ENCODE measurements at places on chromosomes 1 and 21. TPM values are rescaled to one million over a fixed set of nuclear protein-coding genes. Genes with fewer than 3 reads are reported as not detected.

GRCh38 chr1:22832414-22832786 lies 121.8 kb downstream of the EPHB2 start:
- no peak for DNase-seq

DNA sequence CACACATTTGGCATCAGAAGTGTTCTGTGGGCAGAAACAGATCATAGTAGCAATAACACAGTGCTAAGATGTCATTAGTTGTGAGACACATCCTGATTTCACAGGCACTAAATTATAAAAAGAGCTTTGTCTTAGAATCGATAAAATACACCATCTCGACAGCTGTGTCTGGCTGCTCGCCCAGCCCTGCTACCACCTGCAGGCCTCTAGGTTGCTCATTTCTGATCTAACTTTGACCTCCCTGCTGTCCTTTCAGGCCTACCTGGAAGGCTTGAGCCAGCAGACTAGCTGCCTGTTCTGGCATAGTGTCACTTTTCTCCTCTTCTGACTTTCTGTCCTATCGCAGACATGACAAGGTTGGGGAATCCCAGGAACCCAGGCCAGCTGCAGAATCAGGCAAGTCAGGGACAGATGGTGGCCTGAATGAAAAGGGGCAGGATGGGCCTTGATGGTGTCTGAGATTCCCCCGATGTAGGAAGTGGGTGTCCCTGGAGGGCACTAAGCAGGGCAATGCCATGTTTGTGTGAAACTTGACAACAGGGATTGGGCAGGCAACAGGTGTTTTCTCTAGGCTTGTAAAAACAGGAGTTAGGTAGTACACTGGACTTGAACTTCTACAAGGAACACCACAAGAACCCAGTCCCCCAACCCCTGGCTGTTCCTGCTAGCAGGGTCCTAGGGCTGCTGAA lies 66.6 kb upstream of the RHOU start:
- DNase-seq = no peak

DNA sequence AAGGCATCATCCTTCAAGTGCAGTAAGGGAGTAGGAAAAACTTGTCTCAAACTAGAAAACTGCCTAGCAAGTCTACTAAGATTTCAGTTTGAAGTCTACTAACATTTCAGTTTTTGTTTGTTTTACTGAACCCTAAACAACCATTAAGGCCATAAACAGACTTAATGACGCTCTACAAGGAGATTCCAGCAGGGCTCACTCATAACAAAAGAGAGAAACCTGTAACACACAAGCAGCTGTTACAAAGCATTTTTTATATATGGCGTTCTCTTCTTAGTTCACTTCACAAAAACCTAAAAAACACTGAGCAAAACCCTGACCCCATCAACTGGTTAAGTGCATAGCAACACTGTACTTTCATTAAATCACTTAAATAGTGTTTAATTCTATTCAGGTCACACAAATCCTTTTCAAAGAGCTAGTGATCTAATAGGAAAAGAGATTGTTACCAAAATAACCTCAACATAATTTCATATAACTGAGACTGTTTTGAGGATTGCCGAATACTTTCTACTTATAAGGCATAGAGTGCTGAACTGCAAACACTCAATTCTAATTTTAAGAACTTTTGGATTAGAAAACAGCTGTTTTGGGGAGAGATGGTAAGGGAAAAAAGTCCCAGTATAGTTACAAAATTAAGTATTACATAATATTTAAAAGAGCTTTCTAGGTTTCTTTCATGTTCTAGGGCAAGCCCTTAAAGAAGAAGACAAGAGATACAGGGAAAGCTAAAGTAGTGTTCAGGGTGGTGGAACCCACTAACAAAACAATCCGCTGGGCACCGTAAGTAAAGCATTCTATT lies 1.4 kb downstream of the B3GALNT2 start:
- no peak for DNase-seq

NBPF4 gene
- total RNA-seq = 0.15 TPM

RCOR3 gene
- 36.4 TPM for total RNA-seq

PTCH2 gene
- 1.1 TPM for total RNA-seq

All from CD8-positive, alpha-beta memory T cell (primary cell).